Stimulated activated CD4-positive, alpha-beta T cell treated with anti-CD3 and anti-CD28 coated beads, Interleukin-4, amount 100 ng/mL, for 48 hours (primary cell): ENCODE measurements at places on chromosomes 3 and 15.

GRCh38 chr15:31150732-31151231 lies 49.3 kb upstream of the TRPM1 start:
- DNase-seq, result no peak

DNA sequence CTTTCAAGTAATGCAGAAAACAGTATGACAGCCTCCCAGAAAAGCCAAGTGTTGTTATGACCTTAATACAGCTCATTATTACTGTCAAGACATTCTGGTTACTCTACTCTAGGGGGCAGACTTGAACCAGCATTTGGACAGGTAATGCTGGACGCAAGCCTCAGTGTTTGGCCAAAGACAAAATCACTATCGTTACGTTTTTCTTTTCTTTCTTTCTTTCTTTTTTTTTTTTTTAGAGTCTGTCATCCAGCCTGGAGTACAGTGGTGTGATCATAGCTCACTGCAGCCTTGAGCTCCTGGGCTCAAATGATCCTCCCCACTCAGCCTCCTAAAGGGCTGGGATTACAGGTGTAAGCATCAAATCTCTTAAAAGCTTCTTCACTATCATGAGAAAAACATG lies 29.4 kb upstream of the TMEM45A start:
- no peak for DNase-seq

- no peak for DNase-seq
Observed at GRCh38 chr15:90959028-90959595, 4.4 kb downstream of the RCCD1 start.

DNA sequence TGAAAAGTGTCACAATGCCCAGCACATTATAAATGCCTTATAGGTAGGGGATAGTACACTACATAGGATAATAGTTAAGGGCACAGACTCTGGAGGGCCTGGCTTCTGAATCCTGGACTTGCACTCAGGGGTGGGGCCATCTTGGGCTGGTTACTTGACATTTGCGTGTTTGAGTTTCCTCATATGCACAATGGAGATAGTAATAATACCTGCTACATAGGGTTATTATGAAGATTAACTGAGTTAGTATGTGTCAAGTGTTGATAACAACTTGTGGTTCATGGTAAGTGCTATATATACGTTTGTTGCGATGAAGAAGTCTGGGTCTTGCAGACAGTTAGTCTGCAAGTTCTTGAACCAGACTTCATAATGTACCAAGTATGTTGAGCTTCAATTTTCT lies 37.0 kb downstream of the MITF start:
- DNase-seq, result no peak

DNA sequence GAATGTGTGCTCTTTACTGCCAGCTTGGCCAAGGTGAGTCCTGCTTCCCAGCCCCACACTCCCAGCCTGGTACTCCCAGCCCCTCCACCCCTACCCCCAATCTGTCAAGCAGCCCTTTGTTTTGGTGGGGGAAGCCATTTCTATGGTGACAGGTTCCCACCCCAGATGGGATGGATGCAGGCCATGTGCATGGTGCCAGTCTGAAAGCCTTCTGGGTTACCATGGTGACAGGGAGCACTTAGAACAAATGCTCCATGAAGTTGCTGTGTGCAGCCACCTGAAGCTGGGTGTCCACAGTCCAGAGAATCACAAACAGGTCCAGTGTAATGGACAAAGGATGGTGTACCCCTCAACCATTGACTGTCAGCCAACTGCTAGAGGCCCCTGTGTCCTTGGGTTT lies 19.1 kb upstream of the VILL start:
- DNase-seq, result no peak

- DNase-seq, result no peak
Observed at GRCh38 chr3:73094951-73095350, 33.5 kb downstream of the EBLN2 start.

- no peak for DNase-seq
Observed at GRCh38 chr3:23996095-23996524, 51.0 kb downstream of the NR1D2 start.

- no peak for DNase-seq
Observed at GRCh38 chr3:96449346-96449745, 365.0 kb upstream of the EPHA6 start.

- no peak for DNase-seq
Observed at GRCh38 chr3:13262493-13263211, 157.5 kb downstream of the NUP210 start.

DNA sequence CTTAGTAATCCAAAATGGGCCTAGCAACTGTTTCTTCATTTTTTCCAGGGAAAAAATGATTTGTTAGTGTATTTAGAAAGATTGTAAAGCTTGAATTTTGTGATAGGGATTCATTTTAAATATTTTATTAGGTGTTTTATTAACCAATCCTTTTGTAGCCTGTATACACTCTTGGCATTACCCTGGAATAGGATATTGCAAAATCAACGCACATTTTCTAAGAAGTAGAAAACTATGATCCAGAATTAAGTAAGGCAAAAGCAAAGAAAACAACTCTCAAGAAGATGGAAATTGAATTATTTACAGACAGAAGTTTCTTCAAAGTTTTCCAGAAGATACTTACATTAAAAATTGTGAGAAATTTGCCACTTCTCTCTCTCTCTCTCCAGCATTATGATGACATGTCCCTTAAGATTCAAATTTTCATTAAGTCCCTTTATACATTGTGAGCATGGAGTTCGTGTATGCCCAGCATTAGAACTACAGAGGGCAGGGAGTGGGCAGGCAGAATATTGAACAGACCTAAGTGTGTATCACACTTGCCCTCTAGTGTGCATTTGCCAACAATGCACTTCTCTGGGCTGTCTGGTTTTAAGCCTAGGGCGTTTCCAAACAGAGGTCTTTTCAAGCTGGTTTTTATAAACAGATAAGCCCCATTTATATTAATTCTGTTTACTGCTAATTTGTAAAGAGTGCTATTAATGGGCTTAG lies 28.5 kb upstream of the CMSS1 start:
- no peak for DNase-seq

DNA sequence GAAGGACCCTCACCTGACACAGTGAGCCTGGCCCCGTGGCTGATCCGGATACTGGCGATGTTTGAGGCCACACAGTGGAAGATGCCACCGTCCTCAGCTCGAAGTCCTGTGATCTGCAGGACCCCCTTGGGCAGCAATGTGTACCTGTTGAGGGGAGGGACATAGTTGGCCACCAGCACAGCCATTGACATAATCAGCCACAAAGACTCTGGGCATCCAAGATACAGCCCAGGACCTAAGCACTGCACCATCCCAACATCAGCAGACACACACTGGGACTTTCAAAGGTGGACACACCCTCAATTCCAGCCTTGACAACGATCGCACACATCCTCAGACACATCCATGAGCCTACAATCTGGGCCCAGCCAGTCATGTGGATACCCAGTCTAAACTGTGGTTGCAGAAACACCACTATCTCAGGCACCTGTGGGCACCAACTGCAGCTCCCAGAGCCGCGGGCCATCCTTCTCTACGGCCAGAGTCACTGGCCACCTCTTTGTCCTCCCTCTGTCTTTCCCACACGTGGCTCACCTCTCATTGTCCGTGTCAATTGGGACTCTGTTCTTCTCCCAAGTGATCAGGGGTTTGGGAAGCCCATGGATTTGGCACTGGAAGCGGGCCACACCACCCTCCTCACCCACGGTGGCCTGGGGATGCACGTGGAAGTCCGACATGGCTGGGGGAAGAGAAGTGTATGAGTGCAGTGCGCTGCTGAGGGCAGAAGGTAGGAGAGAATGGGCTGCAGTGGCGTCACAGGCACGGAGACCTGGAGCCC lies 31.0 kb downstream of the RNU5B-1 start:
- no peak for DNase-seq

- no peak for DNase-seq
Observed at GRCh38 chr3:134197681-134198261, 52.9 kb downstream of the RYK start.

DNA sequence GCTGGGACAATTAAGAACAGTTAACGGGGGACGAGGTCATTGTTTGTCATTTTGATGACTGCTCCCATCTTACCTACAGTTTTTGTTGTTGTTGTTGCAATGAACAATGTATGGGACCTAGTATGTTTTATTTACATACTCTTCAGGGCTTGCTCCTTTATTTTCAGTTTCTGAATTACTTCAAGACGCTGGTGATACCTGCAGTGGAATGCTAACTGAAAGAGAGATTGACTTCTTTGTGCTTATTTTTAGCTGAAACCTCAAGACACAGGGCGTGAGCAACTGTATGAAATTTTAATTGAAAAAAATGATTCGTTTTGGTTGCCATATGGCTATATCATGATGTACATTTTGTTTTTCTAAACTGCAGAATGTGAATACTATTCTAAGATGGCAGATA lies 297.9 kb downstream of the EDEM1 start:
- no peak for DNase-seq

DNA sequence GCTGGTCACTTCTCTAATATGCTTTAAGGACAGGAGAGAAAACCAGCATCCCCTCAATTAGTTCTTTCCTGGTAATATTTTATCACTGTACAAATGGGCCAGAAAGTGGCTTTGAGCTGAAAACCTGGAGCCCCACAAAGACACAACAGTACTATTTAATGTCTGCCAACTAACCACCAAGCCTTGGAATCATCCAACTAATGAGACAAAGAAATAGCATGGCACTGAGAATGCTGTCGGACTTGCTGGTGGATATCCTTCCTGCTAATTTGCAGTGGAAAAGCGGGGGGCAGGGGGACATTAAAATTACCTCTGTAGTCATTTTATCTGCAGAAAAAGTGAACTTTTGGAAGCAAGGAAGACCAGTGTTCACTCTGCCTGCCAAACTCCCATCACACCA lies 288.5 kb downstream of the KBTBD8 start:
- DNase-seq, result no peak

- no peak for DNase-seq
Observed at GRCh38 chr3:53092942-53093341, 37.3 kb downstream of the RFT1 start.

DNA sequence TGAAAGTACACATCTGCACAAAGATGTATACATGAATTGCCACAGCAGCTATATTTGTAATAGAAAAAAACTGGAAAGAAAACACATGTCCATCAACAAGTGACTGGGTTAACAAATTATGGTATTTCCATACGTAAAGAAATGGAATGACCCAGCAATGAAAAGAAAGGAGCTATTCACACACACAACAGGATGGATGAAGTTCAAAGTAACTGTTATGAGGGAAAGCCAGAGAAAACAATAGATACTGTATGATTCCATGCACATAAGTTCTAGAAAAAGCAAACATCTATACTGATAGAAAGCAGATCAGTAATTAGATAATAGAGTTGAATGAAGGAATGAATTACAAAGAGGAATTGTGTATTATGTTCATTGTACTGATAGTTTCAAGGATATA lies 152.0 kb downstream of the SCAPER start:
- DNase-seq, result no peak

GRCh38 chr3:95154766-95155165 lies 1091.9 kb downstream of the NSUN3 start:
- DNase-seq, result no peak

- DNase-seq, result no peak
Observed at GRCh38 chr3:49553324-49553691, 969 bp upstream of the BSN start.

DNA sequence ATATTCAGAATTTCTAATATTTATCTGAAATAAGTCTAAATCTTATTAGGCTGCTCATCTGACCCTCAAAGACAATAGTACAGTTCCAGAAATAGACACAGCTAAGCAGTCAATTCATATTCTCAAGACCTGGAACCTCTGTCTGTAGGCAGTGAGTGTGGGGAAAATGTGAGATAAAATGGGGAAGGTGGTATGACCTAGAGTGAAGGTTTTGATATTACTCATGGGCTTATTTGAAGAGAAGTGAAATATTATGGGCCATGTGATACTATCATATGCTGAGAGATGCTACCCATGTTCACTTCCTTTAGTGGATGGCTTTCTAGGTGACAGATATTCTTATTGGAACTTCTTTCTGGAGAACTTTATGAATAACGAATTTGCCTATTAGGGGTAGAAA lies 33.5 kb downstream of the TGFBR2 start:
- no peak for DNase-seq

- DNase-seq, result no peak
Observed at GRCh38 chr3:29412110-29412509, 131.2 kb downstream of the RBMS3 start.

- no peak for DNase-seq
Observed at GRCh38 chr3:51933471-51934138, 8.1 kb downstream of the RRP9 start.

DNA sequence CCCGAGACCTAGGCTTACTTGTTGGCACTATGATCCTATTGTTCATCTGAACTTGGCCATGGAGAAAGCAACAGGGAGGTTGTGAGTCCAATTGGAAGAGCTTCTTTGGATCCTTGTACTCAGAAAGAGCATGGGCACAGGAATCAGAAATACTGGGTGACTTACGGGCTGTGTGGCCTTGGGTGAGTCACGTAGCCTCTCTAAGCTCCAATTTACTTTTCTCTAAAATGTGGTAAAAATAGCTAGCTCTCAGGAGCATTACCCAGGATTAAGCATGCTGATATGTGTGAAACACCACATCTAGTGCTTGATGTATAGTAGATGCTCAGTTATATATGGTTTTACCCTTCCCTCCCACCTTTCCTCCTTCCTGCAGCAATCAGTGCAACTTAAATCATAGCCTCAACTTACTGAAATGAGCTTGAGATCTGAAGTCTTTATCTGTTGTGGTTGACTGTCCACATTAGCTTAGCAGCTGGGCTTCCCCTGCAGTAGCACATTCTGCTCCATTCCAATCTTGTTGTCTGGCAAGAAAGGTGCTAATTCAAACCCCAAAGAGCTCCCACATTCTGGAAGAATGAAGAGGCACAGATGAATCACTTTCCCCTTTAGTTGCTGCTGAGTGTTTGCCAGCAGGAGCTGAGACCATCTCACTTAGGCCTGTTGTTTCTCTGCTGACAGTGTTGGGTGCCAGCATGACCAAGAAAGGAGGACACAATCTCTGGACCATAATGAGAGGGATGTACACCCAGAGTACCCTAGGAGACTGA lies 299.1 kb upstream of the TRIM42 start:
- DNase-seq, result no peak

DNA sequence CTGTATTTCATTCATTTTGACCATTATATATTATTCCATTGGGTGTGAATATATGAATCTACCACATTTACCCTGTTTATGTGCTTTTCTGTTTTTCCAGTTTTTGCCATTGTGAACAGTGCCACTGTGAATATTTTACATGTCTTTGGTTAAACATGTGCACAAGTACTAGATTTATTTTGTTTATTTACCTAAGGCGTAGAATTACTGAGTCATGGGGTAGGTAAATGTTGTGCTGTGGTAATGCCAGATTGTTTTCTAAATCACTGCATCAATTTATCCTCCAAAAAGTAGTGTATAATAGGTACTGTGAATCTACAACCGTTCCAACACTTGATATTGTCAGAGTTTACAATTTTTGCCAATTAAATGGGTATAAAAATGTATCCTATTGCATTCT lies 362.1 kb upstream of the AGTR1 start:
- DNase-seq, result no peak
